ENCODE measurements at places on chromosomes 2 and 18.

- peak; percentile 49 for DNase-seq
Measured at GRCh38 chr18:23487738-23488570, 15.4 kb upstream of the RMC1 start.

- no peak for DNase-seq
Measured at GRCh38 chr2:216714376-216714775, 19.0 kb upstream of the IGFBP5 start.

DNA sequence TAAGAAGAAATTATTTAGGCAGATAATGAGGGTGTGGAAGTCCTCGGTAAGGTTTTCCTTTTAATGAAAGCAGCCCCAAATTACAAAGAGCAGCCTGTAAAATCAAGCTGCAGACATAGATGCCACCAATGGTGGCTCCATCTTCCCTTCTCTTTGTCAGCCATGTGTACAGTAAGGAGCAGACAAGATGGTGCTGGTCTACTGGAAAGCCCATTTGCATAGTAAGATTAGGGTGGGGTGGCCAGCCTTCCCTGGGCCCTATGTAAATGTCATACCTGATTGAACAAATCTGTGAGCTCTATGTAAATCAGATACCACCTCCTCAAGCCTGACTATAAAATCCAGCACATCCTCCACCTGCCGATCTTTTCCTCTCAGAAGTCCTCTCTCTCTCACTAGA lies 154.4 kb upstream of the SERTAD2 start:
- DNase-seq: no peak

GRCh38 chr2:194723446-194723845 lies 933.6 kb upstream of the SLC39A10 start:
- DNase-seq: no peak

- peak; percentile 89 for DNase-seq
Measured at GRCh38 chr2:130824492-130825061, 12.1 kb upstream of the ARHGEF4 start.

DNA sequence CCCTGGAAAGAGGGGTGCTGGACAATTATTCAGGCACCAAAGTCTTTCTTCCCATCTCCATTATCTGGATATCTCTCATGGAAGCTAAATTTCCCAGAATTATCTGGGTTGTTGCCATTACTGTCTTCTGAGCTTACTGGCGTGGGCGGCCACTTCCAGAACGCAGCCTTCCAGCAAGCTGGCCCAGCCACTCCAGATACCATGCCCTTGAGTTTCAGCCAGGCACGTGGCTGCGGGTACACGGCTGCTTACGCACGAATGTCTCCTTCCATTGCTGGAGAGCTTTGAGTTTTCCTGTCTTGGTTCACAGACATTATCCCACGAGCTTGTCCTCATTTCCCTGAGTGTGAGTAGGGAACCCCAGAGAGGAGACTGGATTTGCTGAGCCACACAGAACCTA lies 32.7 kb downstream of the CELF4 start:
- no peak for DNase-seq

- DNase-seq: no peak
Measured at GRCh38 chr2:43085929-43086328, 140.5 kb downstream of the ZFP36L2 start.

- DNase-seq: no peak
Measured at GRCh38 chr2:221629468-221629867, 57.4 kb upstream of the EPHA4 start.

GRCh38 chr2:121699421-121700333 lies 37.0 kb downstream of the NIFK start:
- DNase-seq: peak; percentile 95

DNA sequence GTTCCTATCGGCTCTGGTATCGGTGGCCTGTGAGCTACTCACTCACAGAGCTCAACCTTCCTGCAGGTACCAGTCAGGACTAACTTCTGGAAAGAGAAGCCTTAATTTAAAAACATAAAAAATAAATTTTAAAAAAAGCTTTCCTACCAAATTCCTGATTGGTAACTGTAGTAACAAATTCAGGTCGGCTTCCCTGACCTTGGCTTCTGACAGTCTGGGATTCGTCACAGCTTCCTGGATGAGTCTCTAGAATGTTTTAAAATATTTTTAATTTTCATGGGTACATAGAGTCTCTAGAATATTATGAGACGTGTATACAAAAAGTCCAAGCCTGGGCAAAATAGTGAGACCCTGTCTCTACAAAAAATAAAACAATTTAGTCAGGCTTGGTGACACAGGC lies 45.0 kb upstream of the MTCL1 start:
- DNase-seq: no peak

DNA sequence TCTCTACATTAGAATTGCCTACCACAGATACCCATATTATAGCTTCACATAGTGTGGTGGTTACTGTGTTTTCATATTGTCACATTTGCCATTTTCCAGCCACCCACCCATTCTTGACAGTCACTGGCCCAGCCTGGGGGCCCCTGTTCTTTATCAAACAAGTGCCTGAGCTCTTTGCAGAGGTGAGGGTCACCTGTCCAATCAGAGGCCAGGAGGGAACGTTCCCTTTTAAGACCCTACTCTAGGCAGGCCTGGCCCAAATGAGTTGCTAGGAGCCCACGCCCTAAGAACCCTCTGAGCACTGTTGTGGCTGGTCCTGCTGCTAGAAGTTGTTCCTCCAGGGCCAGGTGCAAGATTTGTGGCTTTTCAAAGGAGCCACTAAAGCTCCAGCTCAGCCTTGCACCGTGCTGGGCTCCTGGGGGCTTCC lies 5.2 kb downstream of the IL37 start:
- DNase-seq: no peak

DNA sequence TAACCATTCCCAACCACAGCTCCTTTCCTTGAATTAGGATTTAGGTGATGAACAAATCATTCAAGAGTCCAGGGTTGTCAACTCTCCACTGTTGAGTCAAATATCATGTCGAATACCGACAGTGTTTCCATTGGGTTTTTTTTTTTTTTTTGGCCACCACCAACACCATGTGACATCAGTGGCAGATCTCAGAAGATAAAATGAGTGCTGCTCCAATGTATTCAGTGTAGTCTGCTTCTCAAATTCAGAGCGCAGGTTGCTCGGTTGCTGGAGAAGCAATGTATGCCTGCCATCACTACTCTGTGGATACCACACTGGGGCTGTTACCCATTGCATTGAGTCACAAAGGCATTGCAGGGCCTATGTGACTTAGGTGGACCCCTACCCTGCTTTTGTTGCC lies 10.8 kb upstream of the ATL2 start:
- DNase-seq: no peak

GRCh38 chr18:50654658-50655550 lies 95.0 kb downstream of the MAPK4 start:
- DNase-seq: no peak

DNA sequence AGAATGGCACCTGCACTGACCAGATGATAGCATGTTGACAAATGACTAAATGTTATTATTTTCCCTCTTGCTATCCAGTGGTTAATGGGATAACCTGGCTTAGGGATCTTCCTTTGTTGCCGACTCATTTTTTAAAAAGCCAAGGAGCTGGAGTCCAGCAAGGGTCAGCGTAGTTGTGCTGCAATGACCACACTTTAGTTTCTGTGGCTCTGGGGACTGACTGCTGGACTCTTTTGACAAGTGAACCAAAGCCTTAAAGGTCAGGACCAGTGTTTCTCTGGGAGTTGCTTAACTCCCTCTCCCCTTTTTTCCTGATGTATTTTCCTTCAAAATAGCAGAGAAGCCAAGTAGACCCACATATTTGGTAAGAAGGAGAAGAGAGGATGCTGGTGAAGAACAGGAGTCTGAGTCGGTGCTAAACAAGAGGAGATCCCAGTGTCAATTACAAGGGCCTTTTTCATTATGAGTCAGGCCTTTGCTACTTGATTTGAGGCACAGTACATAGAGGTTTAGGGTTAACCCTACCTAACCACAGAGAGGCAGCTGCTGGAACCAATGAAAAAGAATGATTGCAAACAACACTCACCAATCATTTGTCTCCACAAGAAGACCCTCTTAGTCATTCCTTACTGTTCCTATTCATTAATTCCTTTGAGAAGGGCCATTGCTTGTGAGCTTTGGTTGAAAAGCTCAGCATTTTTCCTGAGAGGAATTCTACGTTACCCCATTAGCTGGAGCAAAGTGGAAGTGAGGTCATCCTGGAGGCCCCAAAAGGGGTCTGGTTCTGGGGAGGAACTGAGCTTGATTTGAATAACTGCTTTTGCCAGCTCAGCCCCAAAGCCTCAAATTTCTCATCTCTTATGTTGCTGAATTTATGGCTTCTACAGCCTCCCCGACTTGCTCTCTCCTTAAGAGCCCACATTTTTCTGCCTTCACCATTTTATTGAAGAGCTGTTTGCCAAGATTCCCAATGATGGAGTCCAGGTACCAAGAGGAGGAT lies 137.6 kb upstream of the HNMT start:
- DNase-seq: no peak

GRCh38 chr18:35236571-35237363 lies 4.1 kb upstream of the ZNF397 start:
- no peak for DNase-seq

DNA sequence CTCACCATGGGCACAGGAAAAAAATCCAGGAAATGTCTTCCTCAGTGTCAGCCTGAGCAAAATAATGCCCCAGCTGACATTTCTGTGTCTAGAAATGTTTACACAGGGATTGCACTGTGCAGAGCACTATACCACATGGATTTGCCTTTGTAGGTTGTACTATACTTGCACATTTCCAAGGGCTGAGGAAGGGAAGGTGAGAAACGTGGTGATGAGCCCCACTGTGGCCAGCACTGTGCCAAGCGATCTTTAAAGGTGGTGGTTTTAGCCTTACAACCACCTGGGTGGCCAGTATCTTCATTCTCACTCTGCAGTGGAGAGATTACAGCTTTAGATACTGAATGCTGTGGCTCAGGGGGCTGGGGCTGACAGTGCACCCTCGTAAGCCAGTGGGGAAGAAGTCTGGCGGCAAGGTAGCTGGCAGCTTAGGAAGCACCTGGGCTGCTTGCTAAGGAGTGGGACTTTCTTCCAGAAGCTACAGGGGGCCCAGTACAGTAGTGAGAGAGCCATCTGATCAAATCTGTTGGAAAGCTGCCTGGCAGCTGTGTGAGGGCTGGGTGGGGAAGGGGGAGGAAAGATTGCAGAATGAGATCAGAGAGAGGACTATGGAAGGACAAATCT lies 81.4 kb upstream of the MSH2 start:
- no peak for DNase-seq

GRCh38 chr18:68298330-68298729 lies 416.6 kb downstream of the TMX3 start:
- no peak for DNase-seq

DNA sequence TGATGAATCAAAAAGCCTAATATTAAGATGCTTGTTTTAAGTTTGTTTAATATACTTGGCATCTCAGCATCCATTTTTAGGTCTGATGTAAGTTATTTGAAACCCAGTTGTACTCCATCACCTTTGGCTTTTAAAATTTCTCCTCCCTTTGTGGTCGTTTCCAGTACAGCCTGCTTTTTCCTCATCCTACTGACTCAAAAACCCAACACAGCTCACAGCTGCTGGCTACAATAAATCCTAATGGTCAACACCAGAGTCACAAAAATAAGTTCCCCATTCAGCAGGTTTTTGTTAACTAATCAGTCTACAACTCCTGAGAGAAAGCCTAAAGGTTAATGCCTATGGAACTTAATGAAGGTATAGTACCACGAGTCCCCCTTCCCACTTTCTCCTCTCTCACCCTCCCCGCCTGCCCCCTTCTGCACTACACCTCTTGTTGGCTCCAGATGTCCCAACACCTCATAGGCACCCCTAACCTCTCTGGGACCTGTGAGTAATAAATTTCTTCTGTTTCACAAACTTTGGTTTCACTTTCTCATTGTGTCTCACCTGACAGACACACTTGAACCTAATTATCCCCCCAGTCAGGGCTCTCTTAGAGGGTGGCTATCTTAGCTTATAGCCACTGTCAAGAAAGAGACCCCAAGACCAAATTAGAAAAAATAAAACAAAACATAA lies 148.6 kb downstream of the GALNT1 start:
- peak; percentile 2 for DNase-seq

GRCh38 chr2:144084114-144084661 lies 435.7 kb downstream of the ZEB2 start:
- no peak for DNase-seq

- DNase-seq: peak; percentile 30
Measured at GRCh38 chr2:124027182-124027581, 2.1 kb downstream of the CNTNAP5 start.

GRCh38 chr2:165539985-165540384 lies 70.5 kb downstream of the CSRNP3 start:
- no peak for DNase-seq

- no peak for DNase-seq
Measured at GRCh38 chr2:86806059-86806857, 15.5 kb upstream of the CD8A start.

GRCh38 chr2:152298754-152299153 lies 36.2 kb upstream of the FMNL2 start:
- DNase-seq: no peak

- no peak for DNase-seq
Measured at GRCh38 chr2:166651080-166651675, 157.1 kb upstream of the SCN7A start.

DNA sequence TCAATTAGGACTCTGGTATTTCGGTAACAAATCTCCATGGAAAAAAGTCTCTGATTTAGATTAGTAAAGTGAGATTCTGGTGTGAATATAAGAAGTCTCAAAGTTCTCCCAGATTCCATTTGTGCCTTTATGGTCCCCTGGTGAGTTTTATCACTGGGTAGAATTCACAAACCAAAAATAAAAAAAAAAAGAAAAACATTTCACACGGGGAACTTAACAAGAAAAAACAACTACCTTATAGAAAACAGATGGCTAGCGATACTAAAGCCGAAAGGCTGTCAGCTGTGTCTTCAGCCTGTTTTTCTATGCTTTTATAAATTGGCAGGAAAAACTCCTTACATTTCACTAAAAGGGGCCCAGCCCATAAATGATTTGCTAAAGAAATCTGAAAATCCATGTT lies 50.6 kb downstream of the COL5A2 start:
- DNase-seq: no peak

DNA sequence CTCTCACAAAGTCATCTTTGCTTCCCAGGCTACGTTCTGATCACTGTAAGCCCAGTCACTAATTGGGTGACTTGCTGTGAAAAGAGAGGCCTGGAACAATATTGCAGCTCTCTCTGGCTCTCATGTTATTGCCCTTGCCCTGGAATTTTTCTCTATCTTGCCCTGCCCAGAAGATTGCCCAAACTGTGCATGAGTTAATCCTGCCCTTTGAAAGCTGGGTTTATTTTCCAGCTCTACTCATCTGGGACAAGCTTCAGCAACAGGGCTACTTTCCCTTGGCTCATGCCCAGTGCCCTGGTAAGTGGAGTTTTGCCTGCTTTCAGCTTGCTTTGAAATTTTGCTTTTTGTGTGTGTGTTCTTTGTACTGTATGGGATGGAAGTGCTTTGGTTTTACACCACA lies 6.9 kb upstream of the EHBP1 start:
- DNase-seq: no peak

All from inflammatory macrophage treated with lipopolysaccharide for 4 hours (primary cell).